Stimulated activated CD4-positive, alpha-beta T cell treated with anti-CD3 and anti-CD28 coated beads, Interleukin-12 subunit alpha, Interleukin-12 subunit beta, amount 100 ng/mL, for 4 hours (primary cell): ENCODE measurements at places on chromosomes 7 and 10.

DNA sequence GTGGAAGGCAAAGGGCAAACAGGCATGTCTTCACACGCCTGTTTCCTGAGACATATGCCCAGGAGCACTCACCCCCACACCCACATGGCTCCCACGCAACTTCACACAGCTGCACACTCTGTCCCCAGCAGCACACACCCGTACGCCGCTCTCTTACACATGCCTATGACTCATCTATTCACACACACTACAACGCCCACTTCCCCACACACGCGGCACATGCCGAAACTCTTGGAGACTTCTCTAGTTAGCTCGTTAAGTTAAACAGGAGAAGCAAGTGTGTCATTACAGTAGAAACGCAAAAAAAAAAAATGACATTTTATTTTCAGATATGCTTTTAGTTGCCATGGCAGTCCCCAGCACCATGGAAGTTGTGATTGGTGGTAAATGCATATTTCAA, 6.7 kb downstream of the CALN1 start:
- DNase-seq, result peak; percentile 0

DNA sequence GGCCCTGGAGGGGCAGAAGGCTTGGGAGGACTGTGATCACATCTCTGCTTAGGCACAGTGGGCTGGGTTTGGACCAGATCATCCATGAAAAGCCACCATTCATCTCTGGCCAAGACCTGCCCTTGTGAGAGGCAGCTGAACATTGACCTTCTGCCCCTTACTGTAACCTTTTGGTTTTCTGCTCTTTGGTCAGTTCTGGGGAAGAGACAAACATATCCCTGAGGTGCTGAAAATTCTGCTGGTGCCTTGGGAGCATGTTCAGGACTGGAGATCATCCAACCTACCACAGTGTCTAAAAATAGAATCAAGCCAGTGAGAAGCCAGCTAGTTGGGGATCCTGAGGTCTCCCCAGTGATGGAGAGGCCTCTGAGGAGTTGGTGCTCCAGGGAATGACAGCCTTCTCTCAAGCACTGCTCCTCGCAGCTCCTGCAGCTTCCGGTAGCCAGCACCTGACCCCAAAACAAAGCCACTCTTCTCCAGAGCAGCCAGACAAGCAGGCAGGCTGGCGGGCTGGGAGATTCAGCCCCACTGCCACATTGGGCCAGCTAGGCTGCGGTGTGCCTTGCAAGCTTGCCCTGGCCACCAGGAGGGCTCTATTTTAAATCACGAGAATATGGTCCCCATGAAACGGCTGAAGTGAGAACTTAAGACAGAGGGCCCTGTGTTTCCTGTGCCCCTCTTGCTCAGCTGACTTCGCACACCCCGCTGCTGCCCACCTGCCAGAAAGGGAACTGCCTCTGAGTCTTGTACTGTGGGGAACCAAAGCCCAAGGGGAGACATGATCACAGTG, 37.8 kb upstream of the UBE2H start:
- DNase-seq, result no peak

GRCh38 chr7:155844526-155844925, 32.3 kb upstream of the SHH start:
- no peak for DNase-seq

DNA sequence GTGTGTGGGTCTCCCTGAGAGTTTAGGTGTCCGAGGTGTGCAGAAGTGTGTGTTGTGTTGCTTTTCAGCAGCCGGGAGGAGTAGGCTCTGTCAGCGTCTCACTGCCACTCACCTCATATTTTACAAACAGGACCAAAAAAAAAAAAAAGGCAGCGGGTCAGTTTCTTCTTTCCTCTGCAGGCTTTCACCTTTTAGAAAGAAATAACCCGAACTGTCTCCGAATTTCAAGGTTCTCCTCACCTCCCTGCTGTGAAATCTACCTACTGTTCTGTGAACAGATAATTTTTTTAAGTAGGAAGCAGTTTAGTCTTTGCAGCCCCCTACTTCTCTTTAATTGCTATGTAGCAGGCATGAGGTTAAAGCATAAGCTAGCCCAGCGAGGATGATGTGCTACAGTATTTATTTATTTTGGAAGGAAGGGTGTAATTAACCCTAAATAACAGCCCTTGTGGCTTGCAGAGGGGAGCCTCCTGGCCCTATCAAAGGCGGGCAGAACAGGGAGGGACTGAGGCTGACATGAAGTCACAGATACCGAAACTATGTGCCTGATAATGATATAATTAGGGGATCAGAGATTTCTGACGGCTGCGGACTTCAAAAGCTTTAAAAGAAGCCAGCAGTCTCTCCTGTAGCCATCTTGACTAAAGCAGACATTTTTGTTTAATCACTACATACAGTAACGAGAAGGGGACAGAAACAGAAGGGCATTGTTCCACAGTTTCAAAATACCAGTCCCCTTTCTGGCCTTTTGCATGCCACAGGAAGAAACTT, 1.6 kb downstream of the BAMBI start:
- no peak for DNase-seq

GRCh38 chr10:131979821-131980270, 1.9 kb downstream of the BNIP3 start:
- DNase-seq, result no peak

GRCh38 chr10:4107285-4107851, 322.4 kb upstream of the KLF6 start:
- DNase-seq, result no peak

DNA sequence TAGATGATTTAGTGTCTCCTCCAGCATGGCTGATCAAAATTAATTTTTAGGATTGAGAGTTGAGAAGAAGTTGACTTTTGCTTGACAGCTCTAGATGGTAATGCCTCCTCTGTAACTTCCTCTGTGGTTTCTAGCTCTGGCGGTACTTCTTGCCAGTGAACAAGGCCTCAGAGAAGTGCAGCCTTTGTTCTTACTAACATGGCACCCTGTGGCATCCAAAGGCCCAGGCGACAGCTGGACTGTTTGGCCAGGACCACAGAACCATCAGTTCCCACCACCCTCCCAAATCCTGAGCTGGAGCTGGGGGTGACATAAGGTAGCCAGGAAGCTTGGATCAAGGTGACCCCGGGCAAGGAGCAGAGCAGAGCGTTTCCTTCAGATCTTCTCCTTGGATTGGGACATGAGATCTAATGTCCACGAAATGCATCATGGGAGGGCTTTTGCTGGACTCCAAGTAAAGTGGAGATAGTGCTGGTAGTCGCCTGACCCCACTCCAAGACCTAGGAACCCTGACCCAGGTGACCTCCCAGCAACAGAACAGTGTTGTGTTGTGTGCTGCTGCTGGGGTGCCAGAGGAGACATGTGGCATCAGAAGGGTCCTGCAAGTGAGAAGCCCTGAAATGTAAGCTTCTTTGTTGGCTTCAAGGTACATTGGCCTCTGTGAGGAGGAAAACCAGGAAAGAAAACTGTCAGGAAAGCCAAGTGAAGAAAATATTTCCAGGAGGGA, 41.8 kb downstream of the APBB1IP start:
- DNase-seq, result no peak

DNA sequence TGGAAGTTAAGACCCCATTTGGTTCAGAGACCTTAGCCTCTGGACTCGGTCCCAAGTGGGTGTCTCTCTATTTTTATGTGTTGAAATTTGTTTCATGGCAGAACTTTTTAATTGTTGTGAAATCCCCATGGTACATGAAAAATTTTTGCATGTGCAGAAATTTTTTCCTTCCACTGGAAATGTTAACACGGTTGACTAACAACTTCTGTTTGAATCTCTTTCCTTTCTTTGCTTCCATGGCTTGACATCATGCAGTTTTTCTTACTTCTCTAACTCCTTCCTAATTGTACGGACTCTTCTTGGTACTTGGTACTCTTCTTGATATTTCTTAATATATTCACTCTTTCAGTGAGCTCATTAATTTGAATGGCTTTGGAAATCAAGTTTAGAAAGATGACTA, 18.3 kb downstream of the MDFIC start:
- no peak for DNase-seq

GRCh38 chr7:1503816-1504775, at the start of gene INTS1:
TSS of gene INTS1 (minus strand) at chr7:1504389. CDS start at chr7:1503960, 429 bp downstream.
- peak; percentile 87 for DNase-seq

DNA sequence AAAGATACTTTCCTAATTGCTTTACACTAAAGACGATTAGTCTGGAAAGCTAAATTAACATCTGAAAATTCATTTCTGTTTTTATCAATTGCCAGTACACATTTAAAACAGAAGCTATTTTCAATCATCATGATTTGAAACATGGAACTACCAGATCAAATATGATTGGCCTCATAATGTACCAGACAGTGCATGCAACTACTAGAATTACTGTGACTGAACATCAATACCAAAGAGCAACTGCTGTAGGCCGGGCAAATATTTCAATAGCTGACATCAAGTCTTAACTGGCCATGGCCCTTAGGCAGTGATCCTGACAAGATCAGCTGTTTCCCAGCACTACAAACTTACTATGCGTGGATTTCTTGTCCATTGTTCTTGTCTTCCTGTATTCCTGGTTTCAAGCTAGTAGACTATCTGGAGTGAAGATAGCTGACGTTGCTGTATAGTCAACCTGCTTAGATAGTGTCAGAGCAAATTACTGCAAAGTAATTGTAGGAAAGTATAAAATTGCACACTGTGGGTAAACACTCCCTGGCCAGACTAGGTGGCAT, 21.7 kb upstream of the WNT16 start:
- DNase-seq, result no peak

DNA sequence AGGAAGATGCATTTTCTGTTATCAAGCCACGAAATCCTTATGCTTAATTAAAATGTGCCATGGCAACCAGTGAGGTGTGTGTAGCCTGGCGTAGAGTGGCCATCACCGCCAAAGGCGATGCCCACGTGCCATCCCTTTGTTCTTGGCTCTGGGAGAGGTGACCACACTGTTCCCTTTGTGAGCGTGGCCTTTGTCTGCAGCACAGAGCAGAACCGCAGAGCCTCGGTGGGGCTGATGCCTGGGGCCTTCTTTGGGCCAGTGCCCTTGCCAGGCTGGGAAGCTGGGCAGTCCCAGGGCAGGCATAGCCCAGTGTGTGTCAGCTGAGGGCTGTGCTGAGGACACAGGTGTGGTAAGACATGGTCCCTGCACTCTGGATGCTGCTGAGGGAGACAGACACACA, 48.3 kb downstream of the BUB3 start:
- no peak for DNase-seq

GRCh38 chr10:119370972-119371703, 163.8 kb downstream of the GRK5 start:
- DNase-seq, result no peak

DNA sequence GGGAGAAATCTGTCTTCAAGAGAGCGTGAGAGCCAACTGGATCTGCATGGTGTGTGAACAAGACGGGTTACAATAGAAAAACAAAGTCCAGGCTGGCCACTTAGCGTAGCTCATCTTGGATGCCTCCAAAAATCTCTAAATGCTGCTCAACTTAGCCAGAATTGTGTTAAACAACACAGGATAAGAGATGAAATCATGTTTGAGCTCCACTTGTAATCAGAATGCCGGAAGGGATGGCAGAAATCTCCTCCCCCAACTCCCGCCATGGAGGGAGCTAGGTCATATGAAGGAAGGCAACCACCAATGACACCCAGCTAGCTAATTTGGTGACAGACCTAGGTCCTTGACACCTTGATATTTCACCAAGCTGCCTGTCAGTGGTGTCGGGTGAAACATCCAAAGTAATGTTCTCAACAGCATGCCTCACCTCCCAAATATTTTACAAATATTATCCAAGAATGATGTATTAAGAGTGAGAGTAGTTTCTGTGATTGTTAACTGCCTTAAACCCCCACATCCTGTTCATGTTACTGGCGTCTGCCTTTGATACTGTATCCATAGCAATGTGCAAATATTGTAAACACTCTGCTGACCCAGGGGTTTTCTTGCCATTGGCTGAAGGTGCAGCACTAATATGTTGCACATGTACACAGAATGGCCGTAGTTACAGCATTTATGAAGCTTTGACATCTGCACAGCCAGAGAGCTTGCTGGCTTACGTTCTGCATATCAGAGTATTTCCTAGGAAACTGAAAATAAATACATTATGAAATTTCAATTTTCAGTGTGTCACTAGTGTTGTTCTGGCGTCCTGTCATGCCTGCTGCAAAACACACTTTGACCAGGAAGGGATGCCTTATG, 25.8 kb downstream of the TMEM254 start:
- no peak for DNase-seq

- no peak for DNase-seq
Observed at GRCh38 chr7:111006040-111006439, 84.9 kb upstream of the LRRN3 start.

GRCh38 chr7:104664648-104665047, 336.2 kb downstream of the LHFPL3 start:
- DNase-seq, result no peak

GRCh38 chr10:42827201-42827600, 44.6 kb downstream of the BMS1 start:
- no peak for DNase-seq

- DNase-seq, result no peak
Observed at GRCh38 chr10:35208949-35209613, 82.4 kb downstream of the CREM start.

- no peak for DNase-seq
Observed at GRCh38 chr10:98030093-98030821, at the start of gene CRTAC1. TSS of gene CRTAC1 (minus strand) at chr10:98030621. CDS start at chr10:98030472, 149 bp downstream.

DNA sequence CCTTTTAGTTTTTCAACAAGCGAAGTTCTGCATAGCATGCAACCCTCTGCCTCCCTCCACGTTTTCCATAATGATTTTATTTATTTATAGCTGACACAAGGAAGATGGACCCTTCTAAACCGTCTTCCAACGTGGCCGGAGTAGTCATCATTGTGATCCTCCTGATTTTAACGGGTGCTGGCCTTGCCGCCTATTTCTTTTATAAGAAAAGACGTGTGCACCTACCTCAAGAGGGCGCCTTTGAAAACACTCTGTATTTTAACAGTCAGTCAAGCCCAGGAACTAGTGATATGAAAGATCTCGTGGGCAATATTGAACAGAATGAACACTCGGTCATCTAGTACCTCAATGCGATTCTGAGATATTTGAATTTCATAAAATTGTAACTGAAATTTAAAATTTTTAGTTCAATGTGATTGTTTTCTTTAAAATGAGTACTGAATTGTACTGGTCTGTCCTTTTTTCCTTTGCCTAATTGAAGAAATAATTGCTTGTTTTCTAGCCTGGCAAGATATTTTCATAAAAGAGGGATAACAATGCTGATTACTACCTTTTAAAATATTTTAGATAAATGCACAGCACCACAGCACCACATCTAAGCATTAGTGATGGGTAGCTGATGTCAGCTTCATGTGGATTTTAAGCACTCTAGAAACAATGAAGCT, 41.5 kb upstream of the SLC39A12 start:
- no peak for DNase-seq

- no peak for DNase-seq
Observed at GRCh38 chr7:30034501-30034900, 6.3 kb downstream of the PLEKHA8 start.
